RKO (cell line): ENCODE measurements at places on chromosomes 5 and 9.

GRCh38 chr5:140358738-140359310 is 1.2 kb upstream of the SLC4A9 start:
- DNase-seq, result peak; percentile 68

GRCh38 chr9:20199111-20199510 is 410.3 kb upstream of the SLC24A2 start:
- no peak for DNase-seq

DNA sequence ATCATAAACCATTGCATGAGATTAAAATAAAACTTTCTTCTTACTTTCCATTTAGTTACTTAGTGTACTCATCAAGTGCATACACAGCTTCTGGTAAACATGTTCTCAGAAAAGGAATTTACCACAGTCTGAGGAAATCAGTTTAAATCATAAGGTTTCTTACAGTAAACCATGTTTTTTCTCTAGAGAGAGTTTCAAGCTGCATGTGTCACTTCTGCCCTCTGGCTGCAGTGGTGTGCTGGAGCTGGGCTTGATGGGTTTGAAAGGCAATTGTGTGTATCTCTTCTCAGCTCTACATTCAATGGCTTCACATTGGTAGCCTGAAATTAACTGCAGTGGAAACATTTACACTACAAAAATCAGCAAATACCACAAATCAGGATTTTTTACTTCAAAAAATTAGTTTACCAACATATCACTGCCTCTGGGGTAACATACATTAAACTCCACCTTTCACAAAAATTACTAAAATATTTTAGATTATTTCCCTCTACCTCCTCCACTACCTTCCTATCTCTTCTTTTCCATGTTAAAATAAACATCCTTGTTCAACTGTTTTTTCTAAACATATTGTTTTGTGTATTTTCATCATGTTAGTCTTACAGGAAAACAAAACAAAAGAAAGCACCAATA is 414.3 kb downstream of the ANXA1 start:
- peak; percentile 66 for DNase-seq

- DNase-seq, result no peak
Observed at GRCh38 chr5:83530193-83530592, 58.6 kb downstream of the VCAN start.

DNA sequence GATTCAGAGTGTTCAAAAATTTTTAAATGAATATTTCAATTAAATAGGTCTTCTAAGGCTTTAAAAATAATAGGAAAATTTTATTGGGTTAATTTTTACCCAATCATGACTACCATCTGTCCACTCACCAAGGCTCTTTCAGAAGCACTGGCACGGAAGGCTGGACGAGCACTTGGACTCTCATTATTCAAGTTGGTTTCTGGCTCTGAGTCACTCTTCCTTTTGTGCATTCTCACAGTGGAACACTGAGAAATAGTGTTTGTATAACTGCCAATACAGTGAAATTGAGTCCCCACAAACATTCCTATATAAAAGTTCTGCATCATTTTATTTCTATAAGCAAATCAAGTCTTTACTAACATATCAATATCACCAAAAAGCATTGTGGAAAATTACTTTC is 1149.0 kb downstream of the EFNA5 start:
- peak; percentile 5 for DNase-seq

DNA sequence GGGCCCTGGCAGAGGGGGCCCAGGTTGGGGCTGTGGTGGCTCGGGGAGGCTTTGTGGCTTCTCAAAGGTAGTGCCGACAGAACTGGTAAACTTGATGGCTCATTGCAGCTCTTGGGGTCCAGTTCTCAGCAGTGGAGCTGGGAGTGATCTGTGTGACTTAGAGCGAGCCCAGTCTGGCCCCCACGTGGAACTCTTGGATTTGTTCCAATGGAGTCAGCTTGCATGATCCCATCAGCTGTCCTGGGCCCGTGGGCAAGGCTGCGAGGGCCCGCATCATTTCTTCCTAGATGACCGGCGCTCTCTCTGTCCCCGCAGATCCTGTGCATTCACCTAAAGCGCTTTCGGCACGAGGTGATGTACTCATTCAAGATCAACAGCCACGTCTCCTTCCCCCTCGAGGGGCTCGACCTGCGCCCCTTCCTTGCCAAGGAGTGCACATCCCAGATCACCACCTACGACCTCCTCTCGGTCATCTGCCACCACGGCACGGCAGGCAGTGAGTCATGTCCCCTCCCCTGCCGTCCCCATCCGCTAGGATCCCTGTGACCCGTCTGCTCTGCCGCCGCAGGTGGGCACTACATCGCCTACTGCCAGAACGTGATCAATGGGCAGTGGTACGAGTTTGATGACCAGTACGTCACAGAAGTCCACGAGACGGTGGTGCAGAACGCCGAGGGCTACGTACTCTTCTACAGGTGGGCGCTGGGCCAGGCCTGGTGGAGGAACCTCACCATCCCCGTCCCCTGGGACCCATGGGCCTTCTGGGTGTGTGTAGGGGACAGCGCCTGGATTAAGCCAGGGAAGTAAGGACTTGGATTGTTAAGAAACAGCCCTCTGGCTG is 39.2 kb downstream of the USP20 start:
- no peak for DNase-seq

DNA sequence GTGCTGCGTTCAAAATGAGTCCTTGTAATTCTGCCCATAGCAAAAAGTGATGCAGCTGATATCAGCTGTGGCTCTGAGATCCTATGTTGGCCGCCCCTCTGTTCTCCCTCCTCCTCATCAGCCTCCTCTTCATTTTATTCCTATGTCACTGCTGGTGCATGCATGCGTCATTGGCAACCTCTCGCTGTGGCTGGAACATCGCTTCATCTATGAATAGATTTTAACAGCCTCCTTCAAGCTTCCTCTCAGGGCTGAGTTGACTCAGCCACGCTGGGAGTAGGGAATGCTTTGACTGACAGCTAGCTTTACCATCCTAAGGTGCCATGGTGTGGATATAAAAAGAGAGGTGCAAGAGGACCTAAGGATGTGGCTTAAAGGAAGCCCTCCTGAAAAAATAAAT is 303.5 kb downstream of the PLK2 start:
- no peak for DNase-seq

- DNase-seq, result no peak
Observed at GRCh38 chr5:174459832-174460448, 264.4 kb upstream of the MSX2 start.

DNA sequence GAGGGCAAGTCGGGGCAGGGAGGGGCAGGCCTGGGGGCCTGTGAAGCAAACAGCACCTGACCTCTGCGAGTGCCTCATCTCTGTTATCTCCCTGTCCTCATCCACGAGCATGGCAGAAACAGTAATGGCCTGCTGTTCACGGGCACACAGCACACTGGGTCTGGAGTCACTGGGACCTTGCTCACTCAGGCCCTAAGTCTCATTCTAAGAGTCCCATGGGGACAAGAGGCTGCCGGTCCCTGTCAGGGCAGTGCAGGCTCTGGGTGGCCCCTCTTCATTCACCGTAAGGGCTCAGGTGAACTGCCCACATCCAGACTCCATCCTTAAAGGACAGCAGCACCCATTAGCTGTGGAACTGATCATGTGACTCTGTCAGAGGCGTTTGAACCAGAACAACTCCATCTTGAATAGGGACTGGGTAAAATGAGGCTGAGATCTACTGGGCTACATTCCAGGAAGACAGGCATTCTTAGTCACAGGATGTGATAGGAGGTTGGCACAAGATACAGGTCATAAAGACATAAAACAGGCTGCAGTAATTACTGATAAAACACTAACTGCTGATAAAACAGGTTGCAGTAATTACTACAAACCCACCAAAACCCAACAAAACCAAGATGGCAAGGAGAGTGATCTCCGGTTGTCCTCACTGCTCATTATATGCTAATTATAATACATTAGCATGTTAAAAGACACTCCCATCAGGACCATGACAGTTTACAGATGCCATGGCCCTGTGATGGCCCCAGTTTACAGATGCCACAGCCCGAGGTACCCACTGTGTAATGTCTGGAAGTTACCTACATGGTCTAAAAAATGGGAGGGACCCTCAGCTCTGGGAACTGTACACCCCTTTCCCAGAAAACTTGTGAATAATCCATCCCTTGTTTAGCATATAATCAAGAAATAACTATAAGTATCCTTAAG is 28.7 kb downstream of the BICD2 start:
- DNase-seq, result no peak

GRCh38 chr9:95124582-95125367 is 192.7 kb downstream of the FANCC start:
- no peak for DNase-seq

DNA sequence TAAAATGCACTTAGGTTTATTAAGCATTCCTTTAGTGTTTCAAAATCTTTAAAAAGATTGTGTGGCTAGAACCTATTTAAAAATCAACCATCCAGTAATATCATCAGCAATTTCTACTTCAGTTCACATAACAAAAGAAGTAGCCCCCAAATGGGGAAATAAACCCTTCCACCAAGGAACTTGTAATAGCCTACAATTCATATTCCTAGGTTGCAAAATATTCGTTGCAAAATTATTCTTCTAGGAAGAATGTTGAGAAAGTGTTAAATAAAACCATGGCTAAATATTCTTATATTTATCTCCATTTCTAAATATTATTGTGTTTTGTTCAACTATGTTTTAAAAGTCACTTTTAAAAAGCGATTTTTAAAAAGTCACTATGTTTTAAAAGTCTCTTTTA is 177.9 kb upstream of the PRLR start:
- DNase-seq, result no peak

DNA sequence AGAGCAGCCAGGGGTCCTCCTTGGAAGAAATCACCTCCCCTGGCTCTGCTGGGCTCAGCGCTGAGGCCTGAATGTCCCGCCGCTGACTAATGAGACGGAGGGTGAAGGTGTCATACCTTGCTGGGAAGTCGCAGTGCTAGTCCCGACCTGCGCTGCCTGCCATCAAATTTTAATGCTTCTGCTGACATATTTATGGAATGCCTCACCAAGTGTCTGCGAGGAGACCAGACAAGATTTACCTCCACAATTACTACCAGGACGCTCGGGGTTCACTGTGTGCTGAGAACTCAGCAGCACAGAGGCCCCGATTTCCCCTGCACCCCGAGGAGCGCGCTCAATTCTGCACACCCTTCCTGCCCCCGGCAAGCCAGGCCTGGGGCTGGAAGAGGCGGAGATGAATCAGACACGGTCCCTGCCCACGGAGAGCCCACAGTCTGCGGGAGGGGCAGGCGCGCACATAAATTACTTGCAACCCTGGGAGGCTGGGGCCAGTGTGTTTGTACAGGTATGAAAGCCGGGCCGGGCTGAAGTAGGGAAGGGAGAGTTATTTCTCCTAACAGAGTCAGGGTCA is 175.2 kb downstream of the PAX5 start:
- DNase-seq, result no peak

GRCh38 chr5:150106674-150107426 is 20.5 kb upstream of the CSF1R start:
- DNase-seq, result no peak

DNA sequence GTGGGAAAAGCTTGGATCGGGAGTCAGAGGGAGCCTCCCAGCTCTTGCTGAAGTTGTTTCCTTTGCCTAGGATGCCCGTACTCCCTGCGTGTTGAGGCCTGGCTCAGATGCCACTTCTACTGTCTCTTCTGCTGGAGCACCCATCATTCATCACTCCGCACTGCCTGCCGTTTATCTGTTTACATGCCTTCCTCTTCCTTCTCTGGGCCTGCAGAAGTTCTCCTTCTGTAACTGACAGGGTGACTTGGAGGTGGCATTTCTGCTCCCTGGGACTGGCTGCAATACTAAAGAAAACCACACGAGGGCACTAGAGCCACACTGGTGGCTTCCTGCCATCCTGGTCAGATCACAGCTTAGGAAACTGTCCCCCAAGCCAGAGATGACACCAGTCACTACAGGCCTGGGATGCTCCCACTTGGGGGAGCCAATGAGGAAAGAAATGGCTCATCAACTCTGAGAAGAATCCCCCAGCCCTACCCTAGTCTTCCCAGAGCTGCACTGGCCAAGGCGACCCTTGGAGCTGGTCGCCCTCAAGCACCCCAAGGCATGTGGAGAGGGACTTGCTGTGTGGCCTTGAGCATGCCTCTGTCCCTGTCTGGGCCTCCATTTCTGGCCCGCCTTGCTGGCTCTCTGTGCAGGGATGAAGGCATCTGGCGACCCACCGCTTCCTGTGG is 9.7 kb upstream of the SLC25A51 start:
- peak; percentile 73 for DNase-seq

GRCh38 chr9:35776018-35776417 is 15.4 kb upstream of the NPR2 start:
- DNase-seq, result no peak

DNA sequence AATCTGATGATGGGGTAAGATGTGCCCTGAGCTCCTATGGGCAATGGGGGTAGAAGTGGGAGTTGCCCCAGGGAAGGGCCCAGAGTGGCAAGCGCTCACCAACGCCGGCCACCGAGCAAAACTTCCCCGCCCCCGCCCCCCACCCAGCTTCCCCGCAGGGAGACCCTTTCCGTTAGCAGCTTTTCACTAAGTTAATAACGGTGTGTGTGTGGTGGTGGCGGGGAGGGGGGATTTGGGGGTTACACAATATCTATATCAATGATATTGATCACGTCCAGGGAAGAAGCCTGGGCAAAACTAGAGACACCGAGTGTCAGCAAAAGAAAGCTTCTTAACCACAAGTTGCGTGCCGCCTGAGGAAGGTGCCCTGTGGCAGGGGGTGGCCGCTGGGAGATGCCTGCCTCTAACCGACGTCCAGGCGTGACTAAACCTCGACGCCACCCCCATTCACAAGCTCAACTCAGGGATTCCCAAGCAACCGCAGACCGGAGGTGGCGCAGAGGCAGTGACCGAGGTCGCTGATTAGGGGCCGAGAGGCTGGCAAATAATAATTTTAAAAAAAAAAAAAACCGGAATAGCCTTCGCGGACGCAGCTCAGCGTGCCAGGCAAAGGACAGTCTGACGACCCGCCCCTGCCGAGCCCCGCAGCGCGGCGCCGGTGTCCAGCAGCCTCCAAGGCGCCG is 222.6 kb downstream of the MEF2C start:
- no peak for DNase-seq

DNA sequence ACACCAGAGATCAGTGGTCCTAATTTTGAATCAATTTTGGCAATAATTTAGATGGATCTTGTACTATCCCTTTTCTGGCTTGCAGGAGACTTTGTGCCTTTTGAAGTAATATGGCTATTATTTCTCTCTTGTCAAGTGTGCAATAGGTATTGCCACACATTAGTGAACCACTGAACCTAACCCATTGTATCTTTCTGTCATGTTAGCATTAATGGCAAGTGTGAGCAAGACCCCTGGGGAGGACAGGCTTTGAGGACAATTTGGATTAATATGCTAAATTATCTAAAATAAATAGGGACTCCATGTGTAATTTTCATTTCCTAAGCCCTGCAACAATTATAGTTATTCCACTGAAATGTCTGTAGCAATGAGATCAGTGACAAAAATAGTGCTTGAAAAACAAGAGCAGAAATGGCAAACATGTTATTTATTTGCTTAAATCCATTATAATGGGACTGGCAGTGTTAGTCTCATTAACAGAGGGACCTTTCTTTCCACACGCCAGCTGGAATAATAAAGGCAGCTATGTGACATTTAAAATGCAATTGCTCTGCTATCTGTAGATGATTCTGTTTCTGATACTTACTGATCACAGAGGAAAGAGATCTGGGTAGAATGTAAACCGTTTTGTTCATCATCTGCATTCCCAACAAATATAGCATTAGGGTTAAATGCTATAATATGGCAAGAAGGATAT is 753.3 kb upstream of the ZNF608 start:
- no peak for DNase-seq

- DNase-seq, result peak; percentile 75
Observed at GRCh38 chr9:5838884-5839571, 6.1 kb upstream of the ERMP1 start.
